ENCODE measurements at places on chromosomes 2 and 18. TPM values are rescaled to one million over a fixed set of nuclear protein-coding genes. Genes with fewer than 3 reads are reported as not detected.

The ANTXR1 gene
- 45.5 TPM for total RNA-seq

The SERPINB12 gene
- not detected for total RNA-seq

The ZC3H15 gene
- 92.7 TPM for total RNA-seq

The RBMS1 gene
- total RNA-seq, result 76.8 TPM

The MGAT4A gene
- total RNA-seq, result 0.26 TPM
